CD4-positive, alpha-beta T cell treated with Interleukin-1 beta for 1 hour (primary cell): ENCODE measurements at places on chromosomes 16 and 17.

DNA sequence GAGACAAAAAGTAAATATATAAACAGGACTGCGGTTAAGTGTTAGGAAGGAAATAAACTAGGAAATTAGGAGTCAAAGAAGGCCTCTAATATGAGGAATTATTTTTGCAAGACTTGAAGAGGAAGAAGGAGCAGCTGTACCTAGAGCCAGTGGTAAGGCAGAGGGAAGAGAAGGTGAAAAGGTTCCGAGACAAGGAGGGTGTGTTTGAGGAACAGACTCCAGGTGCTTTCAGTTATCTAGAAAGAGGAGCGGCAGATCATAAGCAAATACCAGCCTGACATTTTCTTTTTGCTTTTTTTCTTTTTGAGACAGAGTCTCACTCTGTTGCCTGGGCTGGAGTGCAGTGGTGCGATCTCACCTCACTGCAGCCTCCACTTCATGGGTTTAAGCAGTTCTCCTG, 61.0 kb downstream of the CHD9 start:
- no peak for DNase-seq

DNA sequence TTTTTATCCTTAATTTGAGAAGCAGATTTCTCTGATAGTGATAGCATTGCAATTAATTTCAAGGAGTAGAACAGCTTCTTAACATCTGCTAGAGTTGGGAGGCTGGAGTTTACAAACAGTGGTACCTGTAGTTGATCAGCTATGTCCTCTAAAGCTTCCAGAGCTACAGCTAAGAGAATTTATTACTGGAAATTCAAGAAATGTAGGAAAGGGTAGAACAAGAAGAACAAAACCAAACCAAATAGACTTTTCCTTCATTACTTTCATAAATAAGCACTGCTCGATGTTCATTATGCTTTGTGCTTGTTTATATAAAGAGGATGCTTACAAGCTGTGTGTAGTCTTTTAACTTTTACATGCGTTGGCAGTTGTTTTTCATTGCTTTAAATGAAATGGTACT, 333.6 kb upstream of the TBX2 start:
- DNase-seq, result no peak

GRCh38 chr17:17402558-17402957, 74.2 kb upstream of the MED9 start:
- no peak for DNase-seq

DNA sequence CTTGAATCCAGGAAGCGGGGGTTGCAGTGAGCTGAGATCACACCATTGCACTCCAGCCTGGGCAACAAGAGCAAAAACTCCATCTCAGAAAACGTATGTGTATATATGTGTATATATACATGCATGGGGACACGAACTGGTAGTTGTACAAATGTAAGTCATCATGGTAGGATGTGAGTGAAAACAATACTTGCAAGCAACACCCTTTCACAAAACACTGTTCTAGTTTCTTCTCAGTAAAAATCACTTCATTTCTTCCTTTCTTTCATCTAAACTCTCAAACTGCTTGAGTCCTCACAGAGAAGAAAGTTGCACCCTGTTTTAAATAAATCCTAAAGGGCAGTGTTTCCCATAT, 51.8 kb downstream of the METTL16 start:
- no peak for DNase-seq

- DNase-seq, result no peak
Measured at GRCh38 chr17:46147296-46147695, 45.9 kb downstream of the KANSL1 start.

- DNase-seq, result no peak
Measured at GRCh38 chr16:10120953-10121352, 61.3 kb downstream of the GRIN2A start.

DNA sequence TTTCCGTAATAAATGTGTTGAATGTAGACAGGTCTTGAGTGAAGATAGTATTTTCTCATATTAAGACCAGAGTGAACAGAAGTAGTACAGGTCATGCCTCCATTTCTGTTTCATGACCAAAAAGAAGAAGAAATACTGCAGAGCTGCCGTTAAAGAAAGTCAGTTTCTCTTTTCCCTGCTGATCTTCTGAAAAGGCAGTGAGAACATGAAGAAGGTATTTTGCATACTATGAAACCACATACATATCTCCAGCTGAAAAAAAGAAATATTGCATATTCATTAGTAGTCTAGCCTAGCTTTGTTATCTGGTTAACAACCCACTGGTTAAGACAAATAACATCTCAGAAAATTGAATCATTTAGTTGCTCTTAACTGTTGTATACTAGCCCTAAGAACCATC, 138.4 kb downstream of the PHKB start:
- no peak for DNase-seq

GRCh38 chr17:48048384-48049126, 396 bp downstream of the NFE2L1 start:
- DNase-seq, result peak; percentile 48

DNA sequence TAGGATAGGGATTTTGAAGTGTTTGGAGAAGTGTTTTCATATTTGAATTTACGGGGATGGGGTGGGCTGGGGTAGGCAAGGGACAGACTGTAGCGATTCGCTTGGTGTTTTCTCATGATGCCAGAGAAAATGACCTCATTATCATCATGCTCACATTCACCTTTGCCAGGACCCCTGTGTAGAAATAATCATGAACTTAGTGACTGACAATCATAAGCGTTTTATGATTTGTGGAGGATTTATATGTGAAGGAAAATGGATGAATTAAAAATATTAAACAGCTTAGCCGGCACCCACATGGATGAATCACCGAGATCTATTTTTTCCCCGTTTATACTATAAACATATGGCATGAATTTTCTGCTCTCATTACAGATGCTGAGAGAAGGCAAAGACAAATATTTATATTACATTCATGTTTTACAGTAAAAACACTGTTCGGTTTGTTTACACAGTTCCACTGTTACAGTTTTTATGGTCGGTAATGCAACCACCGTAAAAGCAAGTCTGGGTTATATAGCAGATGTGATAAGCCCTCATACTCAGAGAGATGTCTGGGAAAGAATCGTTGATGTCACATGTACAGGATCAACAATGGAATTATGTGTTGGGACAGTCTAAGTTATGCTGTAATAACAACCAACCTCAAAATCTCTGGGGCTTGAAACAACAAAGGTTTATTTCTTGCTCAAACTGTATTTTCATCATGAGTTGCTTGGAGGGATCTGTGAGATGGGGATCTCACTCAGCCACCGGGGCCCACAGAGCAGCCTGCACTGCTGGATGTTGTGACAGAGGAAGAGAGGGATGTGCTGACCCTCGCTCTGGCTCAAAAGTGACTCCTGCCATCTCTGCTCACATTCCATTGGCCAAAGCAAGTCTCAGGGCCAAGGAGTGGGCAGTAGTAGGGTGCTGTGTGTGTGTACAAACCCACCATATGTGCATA, 85.1 kb downstream of the WWOX start:
- no peak for DNase-seq

GRCh38 chr17:75340631-75341030, 51.4 kb upstream of the SLC25A19 start:
- DNase-seq, result no peak

DNA sequence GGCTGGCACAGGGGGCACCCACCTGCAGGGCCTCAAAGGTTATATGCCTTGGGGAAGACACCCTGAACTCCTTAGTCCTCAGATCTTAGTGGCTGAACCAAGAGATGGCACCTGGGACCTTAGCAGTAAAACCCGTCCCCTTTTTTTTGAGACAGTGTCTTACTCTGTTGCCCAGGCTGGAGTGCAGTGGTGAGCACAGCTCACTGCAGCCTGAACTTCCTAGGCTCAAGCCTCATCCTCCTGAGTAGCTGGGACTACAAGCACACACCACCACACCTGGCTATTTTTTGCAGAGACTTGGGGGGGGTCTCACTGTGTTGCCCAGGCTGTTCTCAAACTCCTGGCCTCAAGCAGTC, 237.2 kb downstream of the MRTFB start:
- DNase-seq, result no peak

DNA sequence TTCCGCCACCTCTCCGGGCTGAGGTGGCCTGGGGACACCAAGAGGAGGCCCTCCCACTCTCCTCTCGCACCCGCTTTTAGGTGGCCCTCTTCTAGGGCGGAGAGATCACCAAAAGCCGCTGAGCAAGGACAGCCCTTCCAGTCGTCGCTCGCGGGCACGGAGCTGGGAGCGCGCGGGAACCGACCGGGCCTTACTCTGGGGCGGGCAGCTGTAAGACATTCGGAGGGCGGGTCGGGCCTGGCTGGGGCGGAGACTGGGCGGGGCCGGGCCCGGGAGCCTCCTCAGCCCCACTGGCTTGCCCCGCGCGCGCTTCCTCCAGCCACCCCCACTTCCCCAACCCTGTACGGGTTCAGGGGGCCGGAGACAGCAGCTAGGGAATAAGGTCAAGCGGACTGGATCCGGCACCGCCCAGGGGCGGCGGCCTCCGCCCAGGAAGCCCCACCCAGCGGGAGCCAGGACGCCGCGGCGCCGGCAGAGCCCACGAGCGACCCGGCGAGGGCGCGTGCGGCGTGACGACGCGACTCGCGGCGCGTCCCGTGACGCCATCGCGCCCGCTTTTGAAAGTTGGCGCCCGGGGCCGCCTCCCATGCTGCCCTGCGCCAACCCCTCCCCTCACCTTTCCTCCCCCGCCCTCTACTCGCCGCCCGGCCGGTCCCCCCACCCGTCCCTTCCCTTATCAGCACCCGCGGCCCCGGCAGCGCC, 351 bp upstream of the CTCF start:
- DNase-seq, result peak; percentile 98

DNA sequence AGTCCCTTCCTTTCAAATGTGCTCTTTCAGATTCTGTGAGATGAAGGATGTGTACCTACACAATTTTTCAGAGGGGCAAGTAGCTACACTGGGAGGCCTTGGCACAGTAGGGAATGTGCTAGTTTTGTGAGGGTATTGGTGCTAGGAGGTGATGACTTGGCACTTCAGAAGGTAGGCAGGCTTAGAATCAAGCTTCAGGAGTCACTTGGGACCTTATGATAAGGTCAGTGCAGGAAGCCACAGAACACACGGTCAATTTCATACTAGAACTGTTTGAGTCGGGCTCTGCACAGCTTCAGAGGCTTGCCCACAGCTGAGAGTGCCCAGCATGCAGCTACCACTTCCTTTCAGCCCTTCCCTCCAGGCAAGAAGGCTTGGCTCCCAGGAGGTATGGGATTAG, 6.1 kb downstream of the CMTM1 start:
- no peak for DNase-seq

GRCh38 chr17:28710861-28711722, 596 bp downstream of the PROCA1 start:
- peak; percentile 94 for DNase-seq

GRCh38 chr16:25143928-25144327, 32.4 kb downstream of the LCMT1 start:
- DNase-seq, result no peak

- peak; percentile 19 for DNase-seq
Measured at GRCh38 chr16:85310868-85311585, 198.8 kb upstream of the CIBAR2 start.

GRCh38 chr17:35519439-35519838, 18.0 kb downstream of the SLFN12L start:
- no peak for DNase-seq

- DNase-seq, result peak; percentile 12
Measured at GRCh38 chr16:58264961-58265479, 29.8 kb downstream of the PRSS54 start.

DNA sequence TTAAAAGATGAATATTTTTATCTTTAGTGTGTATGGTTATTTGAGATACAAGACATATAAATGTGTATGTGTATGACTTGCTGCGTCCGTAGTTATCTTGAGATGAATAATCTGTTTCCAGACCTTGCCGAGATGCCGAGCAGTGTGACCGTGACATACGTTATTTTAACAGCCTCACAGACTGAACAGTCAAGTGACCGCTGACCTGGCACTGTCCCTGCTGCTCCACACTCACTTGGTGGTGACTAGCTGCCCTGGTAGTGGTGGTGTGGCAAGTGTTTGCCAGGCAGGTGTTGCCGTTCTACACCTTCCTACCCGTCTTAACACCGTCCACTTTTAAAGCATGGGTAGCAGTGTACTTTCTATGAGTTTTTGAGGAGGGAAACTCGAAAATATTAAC, 5.0 kb downstream of the ZC3H18 start:
- DNase-seq, result no peak

GRCh38 chr16:7839568-7839967, 506.9 kb downstream of the RBFOX1 start:
- no peak for DNase-seq

DNA sequence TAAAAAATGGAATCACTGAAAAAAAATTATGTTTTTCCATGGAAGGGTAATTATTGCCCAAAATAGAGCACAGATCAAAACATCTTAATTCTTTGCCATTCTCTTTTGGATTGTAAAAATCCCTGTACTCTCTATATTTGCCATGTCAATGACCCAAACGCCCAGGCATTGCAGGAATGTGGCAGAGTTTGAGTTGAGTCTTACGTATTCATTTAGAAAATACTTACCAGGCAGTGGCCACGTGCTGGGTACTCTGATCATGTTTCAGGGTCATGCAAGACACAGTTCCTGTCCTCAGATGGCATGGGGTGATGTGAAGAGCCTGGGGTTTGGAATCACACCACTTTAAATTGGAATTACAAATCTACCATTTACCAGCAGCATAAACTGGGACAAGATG, 267.7 kb downstream of the ABCC12 start:
- DNase-seq, result no peak

- no peak for DNase-seq
Measured at GRCh38 chr16:85360323-85361277, 248.3 kb upstream of the CIBAR2 start.

DNA sequence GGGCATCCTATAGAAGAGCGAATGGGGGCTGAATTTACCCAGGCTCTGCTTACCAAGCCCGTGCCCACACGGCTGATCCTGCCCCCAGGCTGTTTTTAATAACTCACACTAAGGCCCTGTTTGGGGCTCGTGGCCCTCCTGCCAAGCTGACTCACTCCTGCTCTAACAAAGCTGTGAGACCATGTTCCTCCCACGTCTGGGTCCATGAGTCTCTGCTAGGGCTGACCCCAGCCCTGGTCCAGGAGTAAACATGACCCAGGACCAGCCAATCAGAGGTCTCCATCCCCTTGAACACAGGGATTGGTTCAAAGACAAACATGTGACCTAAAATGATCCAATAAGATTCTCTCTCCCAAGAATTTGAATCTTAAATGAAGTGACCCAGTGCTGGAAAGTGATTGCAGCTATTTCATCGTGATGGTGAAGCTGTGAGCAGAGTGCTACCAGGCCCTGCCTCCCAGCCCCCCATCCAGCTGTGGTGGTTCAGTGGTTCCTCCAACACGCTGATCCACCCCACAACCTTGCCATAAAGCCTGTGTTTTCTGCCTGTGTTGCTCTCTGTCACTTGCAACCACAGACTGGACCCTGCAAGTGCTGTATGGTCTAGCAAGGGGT, 57.2 kb downstream of the C16orf82 start:
- DNase-seq, result no peak

- DNase-seq, result no peak
Measured at GRCh38 chr16:88599825-88600538, 29.8 kb downstream of the ZC3H18 start.

DNA sequence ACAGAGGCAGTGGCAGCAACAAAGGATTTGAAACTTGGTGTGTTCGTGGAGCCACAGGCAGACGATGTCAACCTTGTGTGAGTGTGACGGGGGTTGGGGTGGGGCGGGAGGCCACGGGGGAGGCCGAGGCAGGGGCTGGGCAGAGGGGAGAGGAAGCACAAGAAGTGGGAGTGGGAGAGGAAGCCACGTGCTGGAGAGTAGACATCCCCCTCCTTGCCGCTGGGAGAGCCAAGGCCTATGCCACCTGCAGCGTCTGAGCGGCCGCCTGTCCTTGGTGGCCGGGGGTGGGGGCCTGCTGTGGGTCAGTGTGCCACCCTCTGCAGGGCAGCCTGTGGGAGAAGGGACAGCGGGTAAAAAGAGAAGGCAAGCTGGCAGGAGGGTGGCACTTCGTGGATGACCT, 25.5 kb downstream of the STH start:
- DNase-seq, result no peak

- DNase-seq, result no peak
Measured at GRCh38 chr16:1100084-1100800, 4.2 kb upstream of the C1QTNF8 start.
